PC-9 (cell line): ENCODE measurements at places on chromosomes 7 and 10. TPM values are rescaled to one million over a fixed set of nuclear protein-coding genes. Genes with fewer than 3 reads are reported as not detected.

PTPRN2 gene
- not detected in 2 replicates for total RNA-seq

FBXO24 gene
- 2.7 and 4.6 TPM in 2 replicates for total RNA-seq

NAT16 gene
- not detected in 2 replicates for total RNA-seq

FRAT1 gene
- total RNA-seq: 2.4 and 2.7 TPM in 2 replicates

VENTX gene
- total RNA-seq: not detected in 2 replicates
